ENCODE measurements at places on chromosomes 7 and 10.

DNA sequence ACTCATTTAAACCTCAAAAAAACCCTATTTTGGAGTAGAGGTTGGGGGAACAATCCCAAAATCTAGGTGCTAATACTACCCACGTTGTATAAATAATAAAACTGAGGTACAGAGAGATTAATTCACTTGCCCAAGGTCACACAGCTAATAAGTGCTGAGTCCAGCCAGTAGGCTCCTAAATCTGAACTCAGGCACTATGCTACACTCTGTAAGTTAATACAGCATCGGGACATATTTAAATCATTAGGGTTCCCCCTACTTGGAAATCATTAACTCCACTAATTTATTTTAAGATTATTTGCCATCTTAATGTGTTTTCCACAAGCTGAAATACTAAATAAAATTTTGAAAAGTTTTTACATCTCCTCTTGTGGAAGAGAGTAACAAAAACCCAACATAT is 24.2 kb downstream of the PIP4K2A start:
- DNase-seq: no peak

GRCh38 chr10:17850501-17850900 is 41.4 kb downstream of the MRC1 start:
- peak; percentile 29 for DNase-seq

GRCh38 chr10:123102673-123103072 is 33.1 kb upstream of the HMX3 start:
- DNase-seq: no peak

- no peak for DNase-seq
Measured at GRCh38 chr10:123854498-123854897, 37.1 kb downstream of the CPXM2 start.

DNA sequence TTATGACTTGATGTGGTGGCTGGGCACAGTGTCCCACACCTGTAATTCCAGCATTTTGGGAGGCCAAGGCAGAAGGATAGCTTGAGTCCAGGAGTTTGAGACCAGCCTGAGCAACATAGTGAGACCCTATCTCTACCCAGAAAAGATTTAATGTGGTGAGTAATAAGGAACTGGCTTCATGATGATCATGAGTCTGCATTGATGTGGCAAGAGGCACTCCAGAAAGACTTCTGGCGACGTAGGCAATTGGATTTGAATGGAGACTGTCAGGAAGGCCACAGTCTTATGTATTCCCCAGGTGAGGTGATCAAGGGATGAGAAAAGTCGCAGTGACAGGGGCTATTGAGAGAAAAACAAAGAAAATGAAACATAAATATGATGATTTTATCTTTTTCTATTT is 138.0 kb downstream of the CACNB2 start:
- DNase-seq: no peak
